ENCODE measurements at places on chromosomes 1 and 21.

DNA sequence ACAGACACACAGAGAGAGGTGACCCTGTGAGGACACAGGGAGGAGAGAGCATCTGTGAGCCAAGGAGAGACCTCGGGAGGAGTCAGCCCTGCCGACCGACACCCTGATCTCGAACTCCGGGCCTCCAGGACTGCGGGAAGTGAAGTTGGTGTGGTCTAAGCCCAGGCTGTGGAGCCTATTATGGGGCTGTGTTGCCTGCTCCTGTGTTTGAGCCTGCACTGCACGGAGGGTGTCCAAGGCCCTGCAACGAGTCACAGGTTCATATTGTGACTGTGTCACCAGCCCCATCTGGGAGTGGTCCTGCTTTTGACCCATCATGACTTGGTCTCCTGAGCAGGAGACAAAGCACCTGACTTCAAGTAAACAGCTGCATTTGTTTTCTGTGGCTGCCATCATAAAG, 186.0 kb upstream of the AJAP1 start:
- DNase-seq = no peak

DNA sequence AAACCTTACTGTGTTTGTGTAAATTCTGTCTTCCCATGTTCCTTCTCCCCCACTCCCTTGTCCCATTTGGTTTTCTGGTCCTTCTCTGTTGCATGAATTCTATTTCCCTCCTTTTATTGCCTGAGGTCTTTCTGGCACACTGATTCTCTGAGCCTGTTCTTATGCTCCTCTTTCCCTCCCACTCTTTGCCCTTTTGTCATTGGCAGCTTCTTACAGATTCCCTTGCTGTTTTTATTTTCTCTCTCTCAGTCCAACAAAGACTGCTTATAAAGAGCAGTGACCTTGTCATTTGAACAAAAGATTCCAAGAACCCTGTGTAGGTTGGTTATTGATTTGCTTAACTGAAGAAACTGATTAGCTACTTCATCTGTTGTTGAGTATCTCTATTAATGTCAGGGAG, 49.7 kb downstream of the GPR52 start:
- no peak for DNase-seq

GRCh38 chr1:87812871-87813577, 484.3 kb downstream of the LMO4 start:
- DNase-seq = no peak

- no peak for DNase-seq
Observed at GRCh38 chr1:148289647-148290046, 137.6 kb upstream of the NBPF11 start.

GRCh38 chr1:227723474-227723873, 11.6 kb downstream of the JMJD4 start:
- DNase-seq = no peak

DNA sequence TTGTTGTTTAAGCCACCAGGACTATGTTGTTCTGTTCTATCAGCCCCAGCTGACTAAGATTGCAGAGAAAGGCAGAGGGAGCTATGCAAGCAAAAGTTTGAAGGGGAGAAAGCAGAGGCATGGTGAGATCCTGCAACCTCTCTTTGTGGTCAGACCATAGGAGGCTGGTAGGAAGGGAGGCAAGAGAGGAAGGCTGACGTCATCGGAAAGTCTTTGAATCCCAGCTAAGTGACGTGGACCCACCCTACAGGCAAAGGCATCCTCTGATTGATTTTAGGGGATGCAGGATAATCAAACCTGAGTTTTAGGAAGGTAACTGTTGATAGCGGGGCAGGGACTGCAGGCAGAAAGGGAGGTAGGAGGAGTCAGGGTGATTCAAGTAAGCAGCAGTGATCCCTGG, 23.3 kb upstream of the TNNI1 start:
- DNase-seq = no peak

- DNase-seq = no peak
Observed at GRCh38 chr1:200028586-200029034, 1.1 kb downstream of the NR5A2 start.

- no peak for DNase-seq
Observed at GRCh38 chr1:164699815-164700491, 141.0 kb downstream of the PBX1 start.

GRCh38 chr1:9706178-9706577, 54.6 kb downstream of the PIK3CD start:
- no peak for DNase-seq

GRCh38 chr1:232566093-232566492, 63.8 kb downstream of the SIPA1L2 start:
- DNase-seq = no peak

DNA sequence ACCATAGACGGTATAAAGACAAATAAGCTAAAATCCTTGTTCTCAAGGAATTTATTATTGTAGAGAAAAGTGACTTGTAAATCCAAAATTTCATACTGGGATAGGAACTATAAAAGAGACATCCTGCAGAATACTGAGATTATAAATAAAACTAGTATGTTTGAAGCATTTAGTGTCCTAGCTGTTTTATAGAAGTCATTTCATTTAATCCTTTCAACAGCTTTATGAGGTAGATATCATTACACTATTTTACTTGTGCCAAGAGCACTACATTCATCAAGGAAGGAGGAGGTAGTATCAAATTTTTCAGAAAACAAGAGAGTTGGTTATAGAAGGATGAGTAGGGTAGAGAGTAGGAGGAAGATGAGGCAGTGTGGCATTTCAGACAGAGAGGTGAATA, 119.6 kb downstream of the ATF6 start:
- no peak for DNase-seq

DNA sequence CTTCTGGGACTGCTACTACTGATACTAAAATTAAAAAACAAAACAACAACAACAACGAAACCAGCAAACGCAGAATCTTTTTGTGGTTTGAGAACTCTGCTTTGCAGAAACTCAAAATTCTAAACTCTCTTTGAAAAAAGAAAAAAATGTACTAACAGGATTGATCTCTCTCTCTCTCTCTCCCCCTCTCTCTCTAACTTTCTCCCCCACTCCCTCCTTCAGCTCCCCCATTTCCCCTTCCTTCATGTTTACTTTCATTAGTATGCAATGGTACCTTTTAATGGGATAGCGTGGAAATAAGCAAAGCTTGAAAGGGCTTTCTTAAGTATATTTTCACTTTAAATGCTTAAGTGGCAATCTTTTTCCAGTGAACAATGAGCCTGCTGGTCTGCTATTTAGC, 562.6 kb upstream of the ADGRL2 start:
- no peak for DNase-seq

GRCh38 chr1:235941876-235942624, 75.3 kb upstream of the LYST start:
- no peak for DNase-seq

- DNase-seq = no peak
Observed at GRCh38 chr1:93296555-93297154, 49.1 kb upstream of the DR1 start.

DNA sequence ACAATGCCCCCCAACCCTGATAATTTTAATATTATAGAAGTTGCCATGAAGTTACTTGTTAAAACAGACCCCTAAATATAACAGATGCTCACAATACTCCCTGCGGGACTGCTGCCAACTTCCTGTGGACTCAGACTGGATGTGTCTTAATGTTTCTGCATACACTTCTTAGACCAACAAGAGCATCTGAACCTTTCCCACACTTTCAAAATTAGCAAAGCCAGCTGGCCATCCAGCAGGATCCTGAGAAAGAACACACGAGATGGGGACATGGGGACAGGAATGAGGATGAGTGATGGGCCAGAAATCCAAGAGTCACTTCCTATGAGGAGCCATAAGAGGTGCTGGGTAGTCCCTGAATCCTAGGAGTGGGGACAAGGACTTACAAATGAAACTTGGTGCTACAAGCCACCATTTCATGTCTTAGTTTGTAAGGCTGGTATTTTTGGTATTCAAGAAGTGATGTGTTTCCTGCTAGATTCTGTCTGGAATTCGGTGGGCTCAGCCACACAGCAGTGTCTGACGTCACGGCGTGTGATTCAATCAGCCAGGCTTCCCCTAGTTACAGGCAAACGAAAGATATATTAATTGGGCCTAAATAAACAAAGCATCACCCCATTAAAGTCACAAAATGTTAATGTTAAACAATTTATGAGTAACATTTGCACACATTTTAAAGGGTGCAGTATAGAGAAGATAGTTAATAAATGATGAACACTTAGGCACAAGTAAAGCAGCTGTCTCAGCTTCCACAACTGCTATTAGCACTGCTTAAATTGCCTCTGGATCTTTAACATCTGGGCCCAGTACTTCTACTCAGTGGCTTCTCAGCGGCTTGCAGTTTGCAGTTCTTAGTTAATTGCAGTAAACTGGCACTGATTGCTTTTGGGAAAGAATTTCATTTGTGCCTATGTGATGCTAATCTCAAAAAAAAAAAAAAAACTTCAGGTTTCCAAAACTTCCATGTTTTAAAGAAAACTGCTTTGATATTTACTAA, 41.2 kb upstream of the RGS8 start:
- DNase-seq = no peak

DNA sequence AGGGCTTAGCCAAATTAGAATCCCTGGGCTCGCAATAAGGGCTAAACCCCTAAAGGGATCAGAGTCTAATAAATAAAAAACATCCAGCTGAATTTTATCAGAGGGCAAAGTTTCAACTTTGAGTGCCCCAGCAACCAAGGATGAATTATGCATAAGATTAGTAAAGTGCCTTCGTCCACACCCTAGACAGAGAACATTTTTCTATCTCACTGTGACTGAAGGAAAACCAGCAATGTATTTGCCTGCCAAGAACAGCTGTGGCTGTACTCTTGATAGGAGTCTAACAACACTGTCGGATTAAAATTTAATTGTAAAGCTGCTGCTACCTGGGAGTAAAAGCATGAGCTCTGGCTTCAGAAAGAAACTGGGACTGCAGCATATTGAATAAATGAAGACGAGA, 23.3 kb downstream of the WNT2B start:
- DNase-seq = no peak

- DNase-seq = no peak
Observed at GRCh38 chr21:33229099-33229783, 497 bp upstream of the IFNAR2 start.

GRCh38 chr1:20371883-20372282, 81.2 kb downstream of the VWA5B1 start:
- no peak for DNase-seq

GRCh38 chr21:31873696-31874599, 1.1 kb downstream of the HUNK start:
- peak; percentile 61 for DNase-seq

All from 8988T (cell line).